ENCODE measurements at places on chromosomes 4 and X.

GRCh38 chr4:183297675-183298074, 22.4 kb downstream of the CLDN22 start:
- no peak for DNase-seq

- DNase-seq = no peak
Observed at GRCh38 chrX:30309139-30309571, at the start of gene NR0B1. NR0B1 (minus strand) TSS chrX:30309390; CDS start chrX:30309363, 27 bp downstream.

- no peak for DNase-seq
Observed at GRCh38 chrX:30060718-30061117, 154.6 kb upstream of the MAGEB2 start.

- DNase-seq = no peak
Observed at GRCh38 chrX:130937101-130937500, 34.1 kb upstream of the ENOX2 start.

DNA sequence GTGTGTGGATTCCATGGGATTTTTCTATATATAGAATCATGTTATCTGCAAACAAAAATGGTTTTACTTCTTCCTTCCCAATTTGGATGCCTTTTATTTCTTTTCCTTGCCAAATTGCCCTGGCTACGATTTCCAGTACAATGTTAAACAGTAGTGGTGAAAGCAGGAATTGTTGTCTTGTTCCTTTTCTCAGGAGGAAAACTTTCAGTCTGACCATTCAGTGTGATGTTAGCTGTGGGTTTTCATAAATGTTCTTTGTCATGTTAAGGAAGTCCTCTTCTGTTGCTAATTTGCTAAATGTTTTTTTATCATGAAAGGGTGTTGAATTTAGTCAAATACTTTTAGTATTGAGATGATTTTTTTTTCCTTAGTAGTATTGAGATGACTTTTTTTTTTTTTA, 10.9 kb downstream of the SAP30 start:
- no peak for DNase-seq

- DNase-seq = no peak
Observed at GRCh38 chrX:105658136-105658535, 164.2 kb upstream of the NRK start.

DNA sequence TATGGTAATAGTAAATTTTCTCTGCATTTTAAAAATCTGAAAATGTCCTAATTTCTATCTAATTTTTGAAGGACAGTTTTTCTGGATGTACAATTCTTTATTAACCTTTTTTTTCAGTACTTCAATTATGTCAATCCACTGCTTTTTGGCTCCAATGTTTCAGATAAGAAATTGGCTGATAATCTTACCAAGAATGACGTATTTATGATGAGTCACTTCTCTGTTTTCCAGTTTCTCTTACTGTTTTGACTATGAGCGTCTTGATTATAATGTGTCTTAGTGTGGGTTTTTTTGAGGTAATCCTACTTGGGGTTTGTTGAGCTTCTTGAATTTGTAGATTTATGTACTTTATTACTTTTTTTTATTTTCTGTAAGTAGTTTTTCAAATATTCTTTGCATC, 47.2 kb downstream of the UGT2B11 start:
- no peak for DNase-seq

GRCh38 chr4:188160406-188160805, 21.2 kb downstream of the TRIML1 start:
- DNase-seq = no peak

GRCh38 chrX:104419211-104419610, 146.8 kb upstream of the IL1RAPL2 start:
- DNase-seq = no peak

DNA sequence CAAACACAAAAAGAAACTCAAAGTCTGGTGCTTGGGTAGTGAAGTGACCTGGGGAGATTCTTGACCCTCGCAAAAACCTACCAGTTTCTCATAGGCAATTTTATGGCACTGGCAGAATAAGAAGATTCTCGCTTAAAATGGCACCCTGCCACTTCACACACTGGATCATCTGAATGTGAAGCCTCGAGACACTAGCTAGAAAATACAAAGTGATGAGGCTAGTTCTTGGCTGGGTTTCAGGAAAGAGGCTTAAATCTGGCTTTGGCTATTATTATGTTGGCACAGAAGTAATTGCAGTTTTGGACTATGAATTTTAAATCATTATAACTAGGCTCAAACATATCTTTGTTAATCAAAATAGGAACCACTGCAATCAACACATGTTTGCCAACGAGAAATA, 634.7 kb upstream of the BOD1L1 start:
- no peak for DNase-seq

- no peak for DNase-seq
Observed at GRCh38 chr4:181877329-181877848, 365.8 kb upstream of the TENM3 start.

DNA sequence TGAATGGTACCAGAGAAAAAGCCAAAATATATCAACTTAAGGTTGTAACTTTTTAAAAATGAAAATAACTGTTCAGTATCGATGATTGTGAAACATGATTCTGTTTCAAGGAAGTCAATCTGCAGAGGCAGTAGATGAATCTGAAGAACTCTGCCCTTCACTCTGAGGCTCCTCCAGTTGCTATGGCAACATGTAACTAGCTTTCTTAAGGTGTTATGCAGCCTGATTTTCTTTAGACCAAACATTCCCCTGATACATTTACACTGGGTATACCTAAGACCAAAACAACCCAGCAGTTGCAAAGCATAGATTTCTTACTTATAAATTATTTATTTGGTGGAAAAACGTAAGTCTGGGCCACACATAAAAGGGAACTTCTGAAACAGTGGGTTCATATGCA, 133.6 kb upstream of the RASGEF1B start:
- no peak for DNase-seq

DNA sequence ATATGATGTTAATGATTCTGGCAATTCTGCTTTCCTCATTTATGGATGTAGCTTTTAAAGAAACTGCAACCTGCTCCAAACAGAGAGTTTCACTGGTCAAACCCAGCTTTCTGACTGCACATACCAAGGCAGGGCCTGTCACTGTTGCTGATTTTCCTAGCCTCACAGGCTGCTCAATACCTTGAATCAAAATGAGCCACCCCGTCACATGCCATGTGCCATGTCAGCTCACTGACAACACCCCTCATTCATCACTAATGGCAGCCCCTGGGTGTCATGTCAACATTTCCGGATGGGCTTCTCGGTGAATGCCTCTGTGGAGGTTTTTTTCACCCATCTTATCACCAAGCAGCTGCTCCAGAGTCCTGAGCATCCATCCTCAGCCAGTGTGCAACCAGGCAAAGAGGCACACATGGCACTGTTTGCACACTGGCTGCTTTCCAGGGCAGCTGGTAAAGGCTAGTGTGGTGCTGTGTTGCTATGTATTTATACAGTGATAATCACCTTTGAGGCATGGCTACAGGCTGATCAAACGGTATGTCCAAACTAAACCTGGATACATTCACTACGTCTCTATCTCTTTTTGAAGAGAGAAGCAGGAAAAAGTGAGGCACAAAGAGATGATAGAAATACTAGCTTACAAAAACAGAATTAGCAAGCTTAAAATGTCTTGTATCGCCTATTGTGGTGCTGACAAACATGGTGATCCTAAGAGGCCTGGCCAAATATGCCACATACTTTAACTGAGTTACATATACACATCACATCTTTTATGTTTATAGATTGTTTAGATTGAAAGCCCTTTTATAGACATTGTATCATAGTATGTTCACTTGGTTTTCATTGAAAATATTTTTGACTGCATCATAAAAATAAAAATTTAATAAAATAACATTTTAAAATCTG, 94.6 kb upstream of the INPP4B start:
- no peak for DNase-seq

- no peak for DNase-seq
Observed at GRCh38 chr4:125125276-125125675, 189.5 kb upstream of the FAT4 start.

- no peak for DNase-seq
Observed at GRCh38 chr4:139958739-139959098, 195.3 kb downstream of the MAML3 start.

GRCh38 chr4:81740487-81740886, 268.8 kb upstream of the RASGEF1B start:
- DNase-seq = no peak

- DNase-seq = no peak
Observed at GRCh38 chr4:120266602-120267001, 200.0 kb upstream of the MAD2L1 start.

GRCh38 chrX:30151964-30152363, 63.4 kb upstream of the MAGEB2 start:
- DNase-seq = no peak

- DNase-seq = no peak
Observed at GRCh38 chrX:132227383-132228112, 8.3 kb upstream of the RAP2C start.

DNA sequence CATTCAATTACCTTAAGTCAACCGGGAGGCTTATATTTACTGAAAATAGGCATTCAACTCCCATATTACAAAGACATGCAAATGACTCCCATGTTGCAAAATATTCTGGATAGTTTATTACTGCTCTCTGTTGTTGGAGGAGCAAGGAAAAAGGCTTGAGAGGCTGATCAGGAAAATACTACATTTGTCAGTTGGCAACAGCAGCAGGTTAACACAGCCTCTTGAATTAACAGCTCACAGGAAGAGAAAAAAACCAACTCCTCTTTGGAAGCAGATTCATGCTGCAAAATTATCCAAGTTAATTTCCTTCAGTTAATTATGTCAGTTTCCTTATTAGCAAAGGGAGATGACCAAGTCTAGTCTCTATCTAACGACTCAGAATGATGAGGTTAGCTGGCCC, 238.9 kb downstream of the MAML3 start:
- no peak for DNase-seq

DNA sequence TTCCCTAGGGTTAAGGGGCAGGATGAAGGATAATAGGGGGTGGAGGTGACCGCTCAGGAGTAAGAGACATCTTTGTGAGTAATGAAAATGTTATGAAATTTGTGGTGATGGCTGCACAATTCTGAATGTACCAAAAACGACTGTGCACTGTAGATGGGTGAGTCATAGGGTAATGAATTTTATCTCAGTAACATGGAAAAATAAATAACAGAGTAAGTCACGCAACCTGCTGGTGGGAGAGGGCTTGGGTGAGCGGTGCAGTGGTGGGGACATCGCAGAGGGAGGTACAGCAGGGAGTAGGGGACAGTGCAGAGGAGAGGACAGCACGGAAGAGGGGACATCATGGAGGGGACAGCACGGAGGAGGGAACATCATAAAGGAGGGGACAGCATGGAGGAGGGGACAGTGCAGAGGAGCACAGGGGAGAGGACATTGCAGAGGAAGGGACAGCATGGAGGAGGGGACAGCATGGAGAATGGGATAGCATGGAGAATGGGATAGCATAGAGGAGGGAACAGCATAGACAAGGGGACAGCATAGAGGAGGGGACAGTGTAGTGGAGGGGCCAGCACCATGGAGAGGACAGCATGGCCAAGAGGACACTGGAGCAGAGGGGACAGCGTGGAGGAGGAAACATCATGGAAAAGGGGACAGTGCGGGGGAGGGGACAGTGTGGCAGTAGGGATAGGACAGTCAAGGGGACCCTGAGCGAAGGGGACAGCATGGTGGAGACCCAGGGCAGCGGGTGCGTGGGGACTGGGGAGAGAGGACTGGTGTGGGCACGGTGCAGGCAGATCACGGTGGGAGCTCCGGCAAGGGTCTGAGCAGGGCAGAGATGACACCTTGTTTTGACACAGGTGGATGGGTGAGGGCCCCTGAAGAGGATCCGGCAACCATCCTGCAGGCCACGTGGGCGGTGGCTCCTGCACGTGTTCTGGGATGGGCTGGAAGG, 68.5 kb upstream of the MXD4 start:
- no peak for DNase-seq

- DNase-seq = no peak
Observed at GRCh38 chr4:109739547-109739946, 9.7 kb upstream of the PLA2G12A start.

DNA sequence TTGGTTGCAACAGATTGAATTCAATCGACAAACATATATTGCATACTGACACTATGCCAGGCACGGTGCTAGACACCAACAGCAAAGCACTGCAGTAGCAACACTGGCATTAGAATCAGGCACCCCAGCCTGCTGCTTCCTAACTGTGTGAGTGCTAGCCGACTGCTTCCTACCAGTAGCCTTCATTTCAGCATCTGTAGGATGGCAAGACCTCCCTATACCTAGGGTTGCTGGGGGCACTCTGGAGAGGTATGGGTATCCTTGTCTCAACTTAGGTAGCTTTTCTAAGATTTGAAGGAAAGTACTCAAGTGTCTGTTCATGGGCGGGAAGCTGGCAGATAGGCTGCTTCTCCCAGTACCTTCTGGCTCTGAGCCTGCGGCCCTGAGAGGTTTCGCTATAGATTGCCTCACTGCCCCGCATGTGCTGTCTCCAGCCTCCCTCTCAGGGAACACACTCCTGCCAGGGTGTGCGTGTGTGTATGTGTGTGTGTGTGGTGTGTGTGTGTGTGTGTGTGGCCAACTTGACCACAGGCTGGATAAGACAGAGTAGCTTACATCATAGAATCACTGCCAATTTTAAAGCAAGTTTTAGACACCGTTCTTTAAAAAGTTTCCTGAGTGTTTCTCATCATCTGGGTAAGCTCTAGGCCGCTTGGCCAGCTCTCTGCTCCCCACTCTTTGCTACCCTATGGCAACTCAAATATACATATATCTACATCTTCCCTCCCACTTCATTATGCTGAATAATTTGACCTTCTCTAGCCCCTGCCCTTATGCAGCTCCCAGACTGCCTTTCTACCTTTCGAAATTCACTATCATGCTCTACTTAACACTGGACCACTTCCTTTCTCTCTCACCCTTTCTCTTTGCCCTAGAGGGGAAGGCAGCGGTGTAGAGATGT, 97.0 kb upstream of the PJA1 start:
- DNase-seq = no peak

DNA sequence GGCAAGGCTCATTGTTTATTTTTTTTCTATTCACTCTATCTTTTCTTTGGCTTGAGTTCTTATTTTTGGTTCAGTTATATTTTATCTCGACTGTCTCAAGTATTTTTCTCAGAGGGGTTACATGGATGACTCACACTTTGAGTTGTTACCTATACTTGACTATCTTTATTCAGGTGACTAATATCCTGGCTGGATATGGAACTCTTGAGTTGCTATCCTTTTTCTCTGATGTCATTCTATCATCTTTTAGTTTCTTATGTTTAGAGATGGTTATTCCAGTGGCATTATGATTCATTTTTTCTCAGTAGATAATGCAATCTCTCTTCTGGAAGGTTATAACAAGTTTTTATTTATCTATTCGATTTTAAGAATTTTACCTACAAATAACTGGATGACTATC, 117.9 kb downstream of the COX18 start:
- no peak for DNase-seq

DNA sequence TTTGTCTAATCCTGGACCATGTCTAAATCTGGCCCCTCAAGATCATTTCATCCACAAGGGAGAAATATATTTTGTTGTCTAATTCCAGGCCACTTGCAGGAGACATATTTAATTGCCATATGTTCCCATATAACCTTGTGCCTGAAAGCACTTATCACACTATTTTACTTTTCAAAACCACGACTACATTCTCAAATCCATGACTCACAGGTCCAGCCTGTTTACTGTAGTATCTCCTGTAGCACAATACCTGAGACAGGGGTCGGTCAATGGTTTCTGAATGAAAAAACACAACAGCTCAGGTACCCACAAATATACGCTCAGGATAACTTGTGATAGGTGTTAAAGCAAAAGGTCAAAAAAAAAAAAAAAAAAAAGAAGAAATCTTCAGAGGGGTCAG, 60.9 kb downstream of the SEC24D start:
- no peak for DNase-seq

All from activated CD4-positive, CD25-positive, alpha-beta regulatory T cell treated with anti-CD3 and anti-CD28 coated beads, Interleukin-2, amount 50 U/mL, for 72 hours (primary cell).